Esophagus muscularis mucosa (tissue), 4 donors: ENCODE measurements at places on chromosomes 12 and 14. TPM values are rescaled to one million over a fixed set of nuclear protein-coding genes. Genes with fewer than 3 reads are reported as not detected.

GRCh38 chr14:68879841-68880575, 87.1 kb upstream of the ZFP36L1 start:
- DNase-seq: no peak

- DNase-seq: no peak
Measured at GRCh38 chr12:114864837-114865551, 181.0 kb upstream of the TBX3 start.

ESR2 gene
- total RNA-seq: 0.42 TPM

GPR68 gene
- 9.1 TPM for total RNA-seq

- DNase-seq: no peak
Measured at GRCh38 chr14:37278636-37279538, 81.2 kb downstream of the MIPOL1 start.

DNA sequence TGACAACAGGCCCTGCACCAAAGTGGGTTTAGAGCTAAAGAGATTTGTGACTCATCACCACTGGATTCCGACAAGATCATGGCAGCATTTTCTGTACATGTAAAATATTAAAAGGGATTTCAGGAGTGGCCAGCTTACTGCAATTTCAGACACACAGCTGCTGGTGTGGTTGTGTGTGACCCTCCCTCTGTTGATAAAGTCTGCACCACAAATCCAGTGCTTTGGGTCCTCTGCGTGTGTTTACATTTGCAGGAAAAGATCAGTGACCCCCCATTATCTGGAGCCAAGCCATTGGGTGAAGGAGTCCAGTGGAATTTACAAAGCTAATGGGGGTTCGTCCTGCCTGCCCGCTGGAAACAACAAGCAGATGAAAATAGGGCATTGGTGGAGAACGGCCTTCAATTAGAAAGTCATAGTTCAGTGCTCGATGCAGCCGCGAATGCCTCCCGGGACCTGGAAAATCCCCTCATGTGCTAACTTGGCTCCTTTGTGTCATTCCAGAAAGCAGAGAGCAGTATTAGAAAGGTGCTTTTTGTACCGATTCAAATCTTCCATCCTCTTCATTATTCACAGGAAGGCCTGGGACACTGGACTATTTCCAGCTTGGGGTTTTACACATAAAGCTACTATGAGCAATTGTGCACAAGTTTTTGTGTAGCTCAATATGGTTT, 188.5 kb upstream of the TMEM132C start:
- DNase-seq: no peak

AGAP2 gene
- 2.5 TPM for total RNA-seq

HCAR1 gene
- not detected for total RNA-seq

LUM gene
- total RNA-seq: 83.5 TPM

DNA sequence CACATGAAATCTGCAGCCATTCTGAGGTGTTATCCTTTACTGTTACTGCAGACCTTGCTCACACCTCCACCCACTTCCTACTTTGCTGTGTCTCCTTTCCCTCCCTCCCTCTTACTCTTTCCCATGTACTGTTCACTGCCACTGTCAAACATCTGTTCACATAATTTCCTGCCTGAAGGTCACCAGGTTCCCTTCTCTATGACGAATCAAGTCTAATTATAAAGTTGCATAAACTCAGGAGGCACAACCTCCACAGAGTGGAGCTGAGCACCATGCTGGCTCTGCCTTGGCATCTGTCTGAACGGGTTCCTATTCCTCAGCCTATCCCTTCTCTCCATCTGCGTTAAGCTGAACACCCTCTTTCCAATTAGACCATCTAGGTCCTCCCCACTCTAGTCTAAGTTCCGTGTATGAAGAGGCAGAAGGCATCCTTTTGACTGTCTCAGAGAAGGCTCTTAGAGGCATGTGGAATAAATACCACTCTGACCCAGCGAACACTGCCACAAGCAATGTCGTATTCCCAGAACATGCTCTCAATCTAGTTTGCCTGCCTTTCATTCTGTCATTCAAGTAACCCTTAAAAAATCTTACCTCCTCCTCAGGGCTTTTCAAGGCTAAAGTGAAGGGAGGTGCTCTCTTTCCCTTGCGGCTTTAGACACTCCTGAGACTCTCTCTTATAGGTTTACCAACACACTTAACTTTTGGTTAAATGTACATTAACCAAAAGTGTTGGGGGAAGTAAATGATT, 48.7 kb downstream of the ACADS start:
- DNase-seq: no peak

ASCL1 gene
- total RNA-seq: not detected

DNA sequence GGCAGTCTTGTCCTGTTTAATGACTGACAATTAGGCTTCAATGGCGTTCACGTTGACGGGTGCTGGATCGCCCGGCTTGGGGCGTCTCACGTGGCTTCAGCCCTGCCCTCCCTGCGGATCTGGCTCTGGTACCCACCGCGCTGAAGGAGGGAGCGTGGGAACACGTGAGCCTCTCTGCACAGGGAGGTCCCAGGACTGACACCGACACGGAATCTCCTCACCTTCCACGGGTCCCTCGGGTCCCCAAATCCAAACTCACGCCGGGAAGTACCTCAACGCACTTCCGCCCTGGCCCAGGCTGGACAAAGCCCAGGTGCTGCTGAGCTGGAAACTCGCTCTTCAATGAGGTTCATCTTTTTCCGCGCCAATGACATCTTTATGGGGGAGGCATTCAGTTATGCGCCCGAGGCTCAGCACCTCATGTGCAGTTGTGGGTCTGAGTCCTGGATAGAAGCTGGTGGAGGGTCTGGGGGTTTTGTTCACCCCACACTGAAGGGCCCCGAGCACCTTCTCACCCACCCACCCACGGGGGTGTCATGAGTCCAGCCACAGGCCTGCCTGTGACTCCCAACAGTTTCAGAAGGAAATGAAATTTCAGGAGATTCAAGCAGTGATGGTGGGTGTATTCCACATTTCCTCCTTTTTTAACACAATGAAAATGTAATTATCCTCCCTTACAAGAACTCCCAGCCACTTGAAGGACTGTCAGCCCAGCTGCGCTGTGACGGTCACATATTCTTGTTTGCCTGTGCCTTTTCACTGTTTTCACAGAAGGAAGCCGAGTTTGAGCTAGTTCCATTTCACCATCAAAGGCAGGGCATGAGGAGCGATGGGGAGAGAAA, 251.7 kb upstream of the SFSWAP start:
- DNase-seq: no peak

DNA sequence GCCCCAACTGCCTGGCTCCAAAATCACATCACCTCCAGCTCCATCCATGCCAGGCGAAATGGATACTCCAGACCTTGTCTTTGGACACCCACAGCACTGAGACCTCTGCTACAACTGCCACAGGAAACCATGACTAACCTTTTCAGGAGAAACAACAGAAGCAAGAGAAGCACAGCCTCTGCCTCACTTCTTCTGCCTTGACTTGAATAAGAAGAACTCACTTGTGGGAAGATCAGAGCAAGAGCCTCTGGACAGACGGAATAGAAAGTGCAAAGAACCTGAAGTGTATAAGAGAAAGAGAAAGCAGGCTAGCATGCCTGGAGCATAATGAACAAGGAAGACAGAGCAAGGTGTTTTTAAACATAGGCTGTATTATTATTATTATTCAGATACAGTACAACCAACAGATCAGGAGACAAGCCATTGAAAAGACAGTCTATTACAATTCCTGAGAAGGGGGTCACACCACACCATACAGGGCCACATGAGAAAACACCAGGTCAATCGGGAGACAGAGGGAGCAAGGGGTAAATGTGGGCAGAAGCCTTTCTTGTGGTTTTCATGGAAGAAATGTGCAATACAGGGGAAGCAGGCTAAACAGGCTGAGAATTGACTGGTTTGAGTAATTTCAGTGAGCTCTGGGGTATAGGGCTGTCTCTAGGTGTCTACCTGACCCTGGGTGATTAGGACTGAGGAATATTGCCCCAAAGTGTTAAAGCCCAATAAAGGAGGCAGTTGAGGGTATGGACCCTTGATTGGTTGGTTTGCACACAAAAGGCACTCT, 7.4 kb upstream of the OR10P1 start:
- no peak for DNase-seq

AQP2 gene
- total RNA-seq: not detected

PNMA1 gene
- total RNA-seq: 60.6 TPM

GRCh38 chr12:121513464-121514183, 67.2 kb downstream of the KDM2B start:
- no peak for DNase-seq

GRCh38 chr12:5430641-5431603, 986 bp upstream of the NTF3 start:
- DNase-seq: peak; percentile 68

VWF gene
- total RNA-seq: 367 TPM

DNA sequence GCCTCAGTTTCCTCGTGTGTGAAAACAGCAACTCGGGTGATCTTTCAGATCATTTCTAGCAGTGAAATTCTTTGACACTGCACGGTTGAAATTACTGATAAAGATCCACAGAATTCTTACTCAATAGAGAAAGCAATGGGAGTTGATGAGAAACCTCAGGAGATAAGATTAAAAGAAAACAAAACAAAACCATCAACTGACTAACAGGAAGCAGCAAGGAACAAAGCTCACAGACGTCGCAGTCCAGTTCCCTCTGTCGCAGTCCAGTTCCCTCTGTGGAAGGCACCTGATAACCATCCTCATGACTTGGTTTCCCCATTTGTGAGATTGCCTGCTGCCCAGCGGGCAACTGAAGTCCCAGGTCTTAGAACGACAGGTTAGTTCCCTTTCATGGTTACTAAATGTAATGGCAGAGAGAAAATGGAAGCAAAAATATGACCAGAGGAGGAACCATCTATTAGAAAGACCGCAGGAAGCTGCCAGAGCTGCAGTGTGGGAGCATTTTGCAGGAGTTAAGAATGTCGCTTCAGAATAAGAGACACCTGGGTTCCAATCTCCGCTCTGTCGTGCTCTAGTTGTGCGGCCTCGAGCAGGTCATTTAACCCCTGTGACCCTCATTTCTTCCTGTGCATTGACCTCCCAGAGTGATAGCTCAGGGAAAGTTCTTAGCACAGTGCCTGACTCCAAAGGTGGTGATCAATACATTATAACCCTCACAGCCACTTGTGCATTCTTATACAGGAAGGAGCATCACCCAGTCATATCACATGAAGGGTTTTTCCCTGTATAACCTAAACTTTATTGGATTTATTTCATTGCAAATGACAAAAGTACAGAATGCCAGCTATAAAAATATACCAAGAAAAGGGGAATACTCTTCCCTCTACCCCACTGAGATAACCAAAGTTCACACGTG, 5.1 kb upstream of the MED13L start:
- peak; percentile 72 for DNase-seq

GRCh38 chr12:67758119-67758518, 109.6 kb downstream of the DYRK2 start:
- no peak for DNase-seq

GRCh38 chr14:105315211-105315721, 718 bp downstream of the PACS2 start:
- no peak for DNase-seq
